ENCODE measurements at places on chromosomes 3 and 15.
A peak's percentile ranks its signal among the peaks of the same experiment; 100 is the strongest.

DNA sequence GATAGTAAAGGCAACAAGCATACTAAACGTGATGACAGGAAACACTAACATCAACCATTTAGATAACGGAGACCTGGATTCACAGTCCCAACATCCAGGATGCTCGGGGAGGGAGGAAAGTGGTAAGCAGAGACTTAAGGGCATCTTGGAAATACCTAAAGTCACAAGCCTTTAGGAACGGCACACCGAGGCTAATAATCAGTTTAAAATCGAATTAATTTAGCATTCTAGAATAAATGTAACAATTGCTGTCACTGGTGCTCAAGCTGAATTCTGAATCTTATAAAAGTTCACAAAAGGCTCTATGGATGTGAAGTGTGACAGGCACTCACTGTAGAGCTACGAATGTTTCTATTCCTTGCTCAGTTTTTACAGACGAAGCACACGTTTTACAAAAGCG lies 1.3 kb downstream of the CD47 start:
- no peak for DNase-seq

DNA sequence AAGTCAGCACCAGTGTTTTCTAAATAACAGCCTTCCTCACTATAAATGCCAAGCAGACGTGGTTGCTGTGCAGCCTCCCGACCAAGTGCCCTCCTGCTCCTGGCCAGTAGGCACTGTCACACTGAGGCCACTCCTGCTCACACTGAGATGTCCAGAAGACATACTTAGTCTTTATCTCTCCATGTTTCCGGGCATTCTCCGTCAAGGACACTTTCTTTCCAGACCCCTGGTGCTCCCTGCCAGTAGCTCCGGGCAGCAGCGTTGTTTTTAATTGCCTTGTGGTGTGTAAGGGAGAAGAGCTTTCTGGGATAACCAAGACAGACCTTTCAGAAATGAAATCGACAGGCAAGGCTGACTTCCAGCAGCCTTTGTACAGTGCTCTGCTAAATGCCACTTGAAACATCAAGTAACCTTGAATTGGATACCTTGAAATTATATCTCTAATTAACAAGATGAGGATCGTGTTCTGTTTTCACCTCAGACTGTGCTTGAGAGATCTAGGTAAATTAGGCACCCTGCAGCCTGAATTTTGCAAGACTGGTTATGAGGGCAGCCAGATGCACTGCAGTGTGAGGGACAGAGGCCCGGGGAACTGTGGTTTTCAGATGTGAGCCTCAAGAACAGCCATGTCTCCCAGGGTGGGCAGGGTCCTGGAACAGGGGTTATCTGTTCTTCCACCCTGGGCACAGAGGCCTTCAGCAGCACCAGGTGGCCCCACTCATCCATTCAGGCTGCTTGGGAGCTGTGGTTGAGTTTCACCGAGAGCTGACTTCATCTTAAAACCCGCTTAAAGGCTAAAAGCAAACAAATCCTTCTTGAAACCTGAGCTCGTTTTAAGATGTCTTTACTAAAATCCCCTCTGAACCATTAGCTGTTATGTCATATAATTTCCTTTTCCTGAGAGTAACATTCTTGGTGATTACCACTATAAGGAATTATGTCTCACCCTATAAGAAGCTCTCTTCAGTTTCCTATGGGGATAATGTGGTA lies 105.5 kb upstream of the IL12A start:
- peak; percentile 97 for DNase-seq

DNA sequence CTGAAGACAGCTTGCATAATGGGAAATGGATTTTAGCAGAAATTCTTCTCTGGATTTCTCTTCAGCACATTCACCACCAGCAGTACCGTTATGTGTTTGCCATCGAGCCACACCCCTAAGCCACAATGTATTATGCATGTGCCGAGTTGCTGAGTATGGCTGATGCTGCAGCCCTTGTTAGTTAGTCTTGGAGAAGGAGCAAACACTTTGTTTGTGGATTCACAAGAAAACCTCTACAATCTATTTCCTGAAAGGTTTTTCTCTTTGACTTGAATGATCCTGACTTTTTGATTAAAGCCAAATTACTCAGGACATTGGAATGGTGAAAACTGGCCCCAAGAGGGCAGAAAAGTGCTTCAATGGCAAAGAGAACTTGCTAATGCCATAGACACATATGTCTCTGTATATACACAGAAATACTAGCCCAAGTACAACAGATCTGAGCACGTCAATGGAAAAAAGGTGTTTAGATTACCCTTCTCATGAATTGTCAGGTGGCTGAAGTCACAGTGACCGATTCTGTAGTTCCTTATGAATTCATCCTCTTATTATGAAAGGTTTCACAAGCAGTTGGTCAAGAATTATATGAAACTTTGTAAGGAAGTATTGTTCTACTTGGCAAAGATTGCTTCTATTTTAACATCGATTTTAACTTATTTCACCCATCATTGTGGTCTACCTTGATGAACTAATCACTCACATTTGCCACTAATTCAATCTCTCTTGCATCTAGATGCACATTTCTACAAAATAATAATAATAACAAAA lies 103.0 kb downstream of the P3H2 start:
- DNase-seq: peak; percentile 84

- no peak for DNase-seq
Measured at GRCh38 chr3:128498127-128498626, 5.2 kb upstream of the GATA2 start.

DNA sequence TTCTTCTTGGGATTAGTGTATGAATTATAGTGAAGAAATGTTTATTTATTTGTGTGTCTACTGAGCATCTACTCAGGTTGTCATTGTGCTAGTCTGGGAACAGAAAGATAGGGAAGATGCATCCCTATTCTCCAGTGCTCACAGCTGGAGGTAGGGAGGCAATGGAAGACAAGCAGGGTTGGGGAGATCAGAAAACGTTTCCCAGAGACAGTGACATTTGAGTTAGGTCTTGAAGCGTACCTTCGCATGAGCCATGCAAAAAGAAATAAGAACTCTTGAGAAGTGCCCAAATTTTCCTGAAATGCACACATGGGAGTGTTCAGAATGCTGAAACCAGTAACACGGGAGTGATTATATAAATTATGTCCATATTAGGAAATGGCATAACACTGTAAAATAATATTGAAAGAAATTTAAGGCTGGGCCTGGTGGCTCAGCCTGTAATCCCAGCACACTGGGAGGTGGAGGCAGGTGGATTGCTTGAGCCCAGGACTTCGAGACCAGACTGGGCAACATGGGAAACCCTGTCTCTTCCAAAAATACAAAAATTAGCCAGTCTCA lies 5.3 kb upstream of the CEMIP start:
- no peak for DNase-seq

- no peak for DNase-seq
Measured at GRCh38 chr3:195803289-195803908, 8.3 kb downstream of the MUC4 start.

GRCh38 chr3:195260280-195260905 lies 10.6 kb downstream of the XXYLT1 start:
- no peak for DNase-seq

DNA sequence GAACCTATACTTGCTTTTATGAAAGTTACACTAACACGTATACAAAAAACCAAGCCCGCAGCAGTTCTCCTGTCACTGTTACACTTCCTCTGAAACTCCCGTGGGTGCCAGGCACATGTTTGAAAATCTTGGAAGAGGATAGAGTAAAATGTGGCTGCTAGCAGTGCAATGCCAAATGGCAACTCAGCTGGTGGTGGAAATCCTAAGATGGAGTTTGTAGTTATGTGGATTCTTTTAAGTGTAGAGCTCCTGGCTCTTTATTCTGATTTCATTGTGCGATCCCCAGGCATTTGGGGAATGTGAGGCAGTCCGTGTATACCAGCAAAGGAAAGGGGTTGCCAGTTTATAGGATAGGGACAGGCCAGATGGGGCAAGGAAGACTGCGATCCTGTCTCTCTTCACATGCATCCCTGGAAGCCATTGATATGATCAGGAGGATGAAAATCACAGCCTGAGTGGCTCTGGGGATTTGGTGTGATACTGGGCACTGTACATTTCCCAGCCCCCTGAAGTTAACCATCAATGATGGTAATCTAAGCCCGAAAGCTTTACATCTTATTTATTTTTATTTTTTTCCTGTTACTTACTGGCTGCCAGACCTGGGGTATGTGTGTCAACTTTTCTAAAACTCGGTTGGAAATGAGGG lies 1.1 kb downstream of the STAC start:
- DNase-seq: no peak

DNA sequence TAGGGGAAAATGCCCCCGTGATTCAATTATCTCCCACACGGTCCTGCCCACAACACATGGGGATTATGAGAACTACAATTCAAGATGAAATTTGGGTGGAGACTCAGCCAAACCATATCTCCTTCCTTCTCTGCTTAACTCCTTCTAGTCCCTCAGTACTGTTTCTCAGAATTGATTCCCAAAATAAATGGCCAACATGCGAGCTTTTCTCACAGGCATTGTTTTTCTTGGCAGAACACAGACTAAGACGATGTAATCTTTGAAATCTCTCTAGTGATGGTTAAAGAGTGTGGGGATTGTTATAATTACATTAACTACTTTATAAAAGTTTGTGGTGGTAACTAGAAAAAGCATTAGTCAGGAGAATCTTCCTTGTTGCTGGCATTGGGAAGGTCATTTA lies 366.5 kb downstream of the LPP start:
- DNase-seq: peak; percentile 26

DNA sequence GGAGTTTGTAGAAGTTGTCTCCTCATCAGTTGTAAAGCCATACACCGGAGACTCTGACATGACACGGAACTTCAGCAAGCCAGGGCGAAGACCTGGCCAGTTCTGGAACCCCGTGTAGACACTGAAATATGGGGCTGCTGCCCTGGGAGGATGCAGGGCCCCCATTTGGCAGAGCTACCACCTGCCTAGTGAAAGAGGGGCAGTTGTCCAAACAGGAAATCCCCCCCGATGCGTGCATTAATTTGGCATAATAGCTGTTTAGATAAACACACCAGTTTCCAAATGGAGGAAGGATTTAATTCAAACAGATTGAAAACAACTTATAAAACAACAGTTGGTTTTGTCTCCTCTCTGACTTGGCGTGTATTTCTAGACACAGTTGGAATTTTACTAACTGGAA lies 357.2 kb downstream of the GABRG3 start:
- no peak for DNase-seq

DNA sequence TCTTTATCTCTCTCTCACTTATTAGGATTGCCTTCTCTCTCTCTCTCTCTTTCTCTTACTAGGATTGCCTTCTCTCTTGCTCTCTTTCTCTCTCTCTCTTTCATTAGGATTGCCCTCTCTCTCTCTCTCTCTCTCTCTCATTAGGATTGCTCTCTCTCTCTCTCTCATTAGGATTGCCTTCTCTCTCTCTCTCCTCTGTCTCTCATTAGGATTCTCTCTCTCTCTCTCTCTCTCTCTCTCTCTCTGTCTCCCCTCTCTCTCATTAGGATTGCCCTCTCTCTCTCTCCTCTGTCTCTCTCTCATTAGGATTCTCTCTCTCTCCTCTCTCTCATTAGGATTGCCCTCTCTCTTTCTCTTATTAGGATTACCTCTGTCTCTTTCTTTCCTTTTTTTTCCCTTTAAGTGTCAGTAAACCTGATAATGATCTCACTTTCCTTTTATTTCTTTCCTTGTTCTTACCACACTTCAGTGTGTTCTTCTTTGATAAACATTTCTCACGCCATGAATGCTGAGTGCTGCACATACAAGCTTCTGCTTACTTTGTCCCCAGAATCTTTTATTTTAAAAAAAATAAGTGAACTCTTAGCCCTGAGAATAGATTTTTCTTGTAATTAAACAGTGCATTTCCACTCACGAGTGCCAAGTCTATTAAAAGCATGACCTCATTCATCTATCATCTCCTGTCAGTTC lies 243.4 kb upstream of the TBC1D5 start:
- DNase-seq: no peak

GRCh38 chr15:35937380-35937779 lies 391.4 kb upstream of the DPH6 start:
- DNase-seq: no peak
